Dermis blood vessel endothelial cell (primary cell): ENCODE measurements at places on chromosomes 13 and 19. TPM values are rescaled to one million over a fixed set of nuclear protein-coding genes. Genes with fewer than 3 reads are reported as not detected.

Gene LSM14A
- 62.8 and 99.5 TPM in 2 replicates for total RNA-seq

Gene REX1BD
- total RNA-seq = 75.5 and 91.2 TPM in 2 replicates

Gene ATXN8OS
- total RNA-seq = not detected in 2 replicates

Gene MCEMP1
- not detected in 2 replicates for total RNA-seq

Gene SH3GL1
- total RNA-seq = 38.6 and 102 TPM in 2 replicates

Gene SERTAD1
- 18.8 and 38.1 TPM in 2 replicates for total RNA-seq

Gene SHISA7
- total RNA-seq = not detected in 2 replicates

Gene ZNF524
- 12.3 and 14.8 TPM in 2 replicates for total RNA-seq

Gene SIGLEC8
- not detected in 2 replicates for total RNA-seq

Gene FBXO17
- total RNA-seq = 15.6 and 17.9 TPM in 2 replicates

Gene MAG
- not detected in 2 replicates for total RNA-seq

Gene SIGLEC5
- total RNA-seq = not detected in 2 replicates

Gene SIN3B
- 38.5 and 43.0 TPM in 2 replicates for total RNA-seq

Gene LRG1
- total RNA-seq = 1.2 and 1.6 TPM in 2 replicates

Gene IRGC
- not detected in 2 replicates for total RNA-seq

Gene ZNF491
- total RNA-seq = 1.5 and 1.6 TPM in 2 replicates
